Purkinje cell (primary cell): ENCODE measurements at places on chromosomes 11 and 22. TPM values are rescaled to one million over a fixed set of nuclear protein-coding genes. Genes with fewer than 3 reads are reported as not detected.

Gene KCNK4
- 0.17 TPM in 1 of 2 replicates, not detected in the other for polyA plus RNA-seq

Gene AIFM3
- 3.9 and 6.6 TPM in 2 replicates for polyA plus RNA-seq

Gene OR6M1
- not detected in 2 replicates for polyA plus RNA-seq

Gene PANX3
- not detected in 2 replicates for polyA plus RNA-seq

Gene SH3BP1
- 0.77 TPM in 1 of 2 replicates, not detected in the other for polyA plus RNA-seq

Gene ZP1
- not detected in 2 replicates for polyA plus RNA-seq

Gene C11orf91
- not detected in 2 replicates for polyA plus RNA-seq

Gene CFAP300
- 1.7 and 8.3 TPM in 2 replicates for polyA plus RNA-seq
